Activated CD4-positive, alpha-beta memory T cell treated with anti-CD3 and anti-CD28 coated beads, Interleukin-2, amount 10 ng/mL, durations not matched to agents 7 days and 5 days (primary cell): ENCODE measurements at places on chromosomes 1 and 21. TPM values are rescaled to one million over a fixed set of nuclear protein-coding genes. Genes with fewer than 3 reads are reported as not detected.

Gene CNN3
- 1.6 TPM for total RNA-seq

Gene DENND2D
- 210 TPM for total RNA-seq

Gene MPZ
- 8.1 TPM for total RNA-seq

Gene LORICRIN
- not detected for total RNA-seq

Gene BCAR3
- 3.1 TPM for total RNA-seq

Gene WNT4
- total RNA-seq, result not detected

Gene AMY1C
- total RNA-seq, result not detected

Gene SLC22A15
- total RNA-seq, result 1.2 TPM

DNA sequence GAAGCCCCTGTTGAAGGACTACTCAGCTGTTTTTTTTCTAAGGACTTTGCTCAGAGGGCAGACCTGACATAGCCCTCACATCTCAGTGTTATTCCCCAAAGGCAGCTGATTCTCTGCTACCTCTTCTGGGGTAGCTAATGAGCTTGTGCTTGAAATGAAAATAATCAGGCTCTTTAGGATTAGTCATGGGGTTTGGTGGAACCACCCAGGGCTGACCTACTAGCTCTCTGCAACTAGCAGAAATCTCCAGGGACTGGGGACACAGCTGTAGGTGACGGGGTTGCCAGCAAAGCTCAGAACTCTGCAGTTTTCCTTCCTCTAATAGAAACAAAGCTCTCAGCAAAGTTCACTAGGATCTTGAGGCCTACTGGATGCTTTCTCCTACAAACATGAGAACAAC lies 106.4 kb upstream of the BCL9 start:
- no peak for DNase-seq

DNA sequence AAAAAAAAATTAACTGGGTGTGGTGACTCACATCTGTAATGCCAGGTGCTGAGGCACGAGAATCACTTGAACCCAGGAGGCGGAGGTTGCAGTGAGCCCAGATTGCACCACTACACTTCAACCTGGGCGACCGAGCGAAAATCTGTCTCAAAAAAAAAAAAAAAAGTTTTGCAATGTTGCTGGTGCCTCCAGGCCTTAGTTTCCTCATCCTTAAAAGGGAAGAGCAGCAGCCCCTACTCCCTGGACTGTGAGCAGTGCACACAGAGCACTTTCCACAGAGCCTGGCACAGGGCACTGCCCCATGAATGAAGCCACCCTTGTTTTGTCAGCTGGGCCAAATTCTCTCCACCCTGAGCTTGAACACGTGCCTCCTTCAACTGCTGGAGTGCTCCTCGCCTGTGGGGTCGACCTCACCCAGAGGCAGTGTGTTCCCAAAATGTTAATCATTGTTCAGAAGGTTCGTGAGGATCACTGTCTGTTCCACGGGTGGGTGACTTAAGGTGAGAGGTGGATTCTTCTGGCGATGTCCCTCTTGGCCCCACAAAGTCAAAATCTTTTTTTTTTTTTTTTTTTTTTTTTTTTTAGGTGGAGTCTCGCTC lies 152.1 kb upstream of the TMEM51 start:
- DNase-seq, result no peak

DNA sequence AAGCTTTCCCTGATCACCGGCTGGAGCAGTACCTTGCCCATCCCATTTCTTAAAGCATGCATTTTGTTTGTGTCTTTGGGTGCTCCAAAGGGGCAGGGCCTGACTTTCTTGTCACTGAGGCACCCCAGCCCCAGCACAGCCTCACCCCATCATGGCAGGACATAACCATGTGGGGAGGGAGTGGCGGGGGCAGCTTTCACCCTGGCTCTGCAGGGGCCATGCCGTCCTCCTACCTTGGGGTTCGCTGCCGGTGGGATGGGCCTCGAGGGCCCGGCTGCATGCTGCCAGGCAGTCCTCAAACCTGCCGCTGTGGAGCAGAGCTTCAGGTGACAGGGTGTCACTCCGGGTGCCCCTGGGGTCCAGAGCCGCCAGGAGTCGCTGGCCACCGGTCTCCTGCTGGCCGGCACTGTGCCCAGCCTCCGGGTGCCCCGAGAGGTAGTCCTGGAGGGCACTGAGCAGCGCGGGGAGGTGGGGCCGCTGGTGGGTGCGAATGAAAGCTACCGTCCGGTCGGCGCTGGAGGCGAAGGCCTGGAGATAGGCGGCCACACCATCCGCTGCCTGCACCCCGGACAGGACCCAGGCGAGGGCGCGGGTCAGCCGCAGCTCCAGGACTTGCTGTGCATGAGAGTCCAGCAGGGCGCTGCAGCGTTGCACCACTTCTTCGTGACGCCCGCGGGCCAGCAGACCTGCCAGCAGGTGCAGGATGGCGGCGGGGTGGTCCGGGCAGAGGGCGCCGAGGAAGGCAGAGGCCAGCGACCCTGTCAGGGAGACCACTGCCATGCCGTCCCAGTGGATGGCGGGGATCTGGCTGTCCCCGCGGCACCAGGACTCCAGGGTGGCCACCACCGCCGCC lies 1.5 kb downstream of the TTC34 start:
- no peak for DNase-seq

DNA sequence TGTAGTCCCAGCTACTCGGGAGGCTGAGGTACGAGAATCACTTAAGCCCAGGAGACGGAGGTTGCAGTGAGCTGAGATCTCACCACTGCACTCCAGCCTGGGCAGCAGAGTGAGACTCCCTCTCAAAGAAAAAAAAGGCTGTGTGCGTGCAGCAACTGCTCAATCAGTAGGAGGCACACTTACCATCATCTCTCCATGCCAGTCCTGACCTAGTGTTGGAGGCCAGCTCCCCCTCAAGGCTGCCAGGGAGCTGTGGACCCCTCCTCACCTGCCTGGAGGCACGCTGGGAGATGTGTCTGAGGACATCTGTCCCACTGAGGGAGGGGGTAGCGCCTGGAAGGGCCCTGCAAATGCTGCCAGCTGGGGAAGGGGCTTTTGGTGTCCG lies 11.9 kb downstream of the RPS6KA1 start:
- DNase-seq, result no peak

DNA sequence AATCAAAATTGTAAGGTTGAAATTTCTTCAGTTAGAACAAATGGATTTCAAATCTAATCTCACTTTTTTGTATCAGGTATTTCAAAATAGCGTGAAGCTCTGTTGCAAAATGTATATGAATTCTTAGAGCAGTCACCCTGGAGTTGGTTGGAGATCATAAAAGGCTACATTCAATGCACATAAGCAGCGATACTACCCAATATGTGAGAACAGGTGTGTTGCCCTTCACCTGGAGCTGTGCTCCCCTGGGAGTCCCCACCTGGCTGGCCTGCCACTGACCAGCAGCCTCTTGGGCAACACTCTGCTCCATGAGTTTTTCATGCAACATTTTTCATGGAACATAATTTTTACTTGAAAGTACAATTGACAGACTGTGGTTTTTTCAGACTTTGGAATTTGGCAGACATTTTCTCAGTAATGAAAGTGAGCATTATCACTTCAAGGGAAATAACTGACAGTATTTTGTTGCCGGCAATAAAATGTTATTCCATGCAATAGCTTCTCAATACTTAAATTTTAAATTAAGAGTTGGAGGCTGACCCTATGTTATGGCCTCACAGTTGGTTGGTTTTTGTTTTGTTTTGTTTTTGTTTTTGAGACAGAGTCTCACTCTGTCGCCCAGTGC lies 95.1 kb downstream of the ST3GAL3 start:
- DNase-seq, result no peak

GRCh38 chr1:185795181-185795580 lies 61.0 kb downstream of the HMCN1 start:
- no peak for DNase-seq

DNA sequence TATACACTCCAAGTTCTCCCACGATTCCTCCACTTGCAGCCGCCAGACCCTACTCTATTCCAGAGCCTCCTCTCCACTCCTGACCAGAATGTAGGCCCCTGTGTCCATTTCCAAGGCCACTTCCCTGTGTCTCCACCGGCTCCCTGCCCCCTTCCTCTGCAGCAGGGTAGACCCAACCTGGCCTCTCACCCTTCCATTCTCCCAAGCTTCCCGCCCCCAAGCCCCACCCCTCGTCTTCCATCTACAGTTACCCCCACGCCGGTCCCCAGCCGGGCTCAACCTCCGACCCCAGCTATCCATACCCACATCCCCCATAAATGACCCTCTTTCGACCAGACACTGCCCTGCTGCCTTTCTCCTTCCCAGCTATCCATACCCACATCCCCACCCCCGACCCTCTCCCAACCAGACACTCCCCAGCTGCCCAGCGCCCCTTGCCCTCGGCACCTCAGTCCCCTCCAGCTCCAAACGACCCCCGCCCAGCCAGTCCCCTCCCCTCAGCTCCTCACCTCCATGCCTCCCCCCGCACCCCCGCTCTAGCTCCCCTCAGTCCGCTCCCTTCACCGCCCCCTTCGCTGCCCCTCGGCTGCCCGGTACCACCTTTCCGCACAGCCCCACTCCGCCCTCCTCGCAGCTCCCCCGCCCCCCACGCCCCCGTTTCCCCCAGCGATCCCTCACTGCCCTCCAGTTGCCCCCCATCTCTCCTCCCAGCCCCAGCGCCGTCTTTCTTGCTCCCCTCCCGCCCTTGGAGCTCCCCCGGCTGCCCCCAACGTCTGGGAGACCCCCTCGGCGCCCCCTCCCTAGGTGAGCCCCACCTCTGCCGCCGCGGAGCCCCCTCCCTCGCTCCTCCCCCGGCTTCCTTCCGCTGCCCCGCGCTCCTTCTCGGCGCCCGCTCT lies 670 bp downstream of the RAB3B start:
- DNase-seq, result no peak

- no peak for DNase-seq
These were observed 59.5 kb upstream of the C1orf105 start for GRCh38 chr1:172360985-172361384.

DNA sequence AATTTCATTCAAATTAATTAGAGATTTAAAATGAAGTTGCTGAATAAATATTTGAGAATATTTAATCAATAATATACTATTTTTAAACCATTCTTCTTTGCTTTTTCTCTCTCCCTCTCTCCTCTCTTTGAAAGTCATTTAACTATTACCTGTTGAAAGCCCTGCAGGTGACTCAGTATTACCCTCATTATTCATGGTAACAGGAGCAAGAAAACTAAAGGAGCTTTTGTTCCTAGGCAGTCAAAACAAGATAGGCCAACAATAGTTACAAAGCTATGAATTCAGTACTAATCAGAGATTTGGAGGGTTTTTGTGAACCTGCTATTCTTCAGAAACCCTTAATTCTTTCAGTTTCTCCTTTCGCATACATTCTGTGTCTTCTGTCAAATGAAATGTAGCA lies 721.3 kb upstream of the NCAM2 start:
- DNase-seq, result no peak

GRCh38 chr1:169003864-169004516 lies 102.5 kb upstream of the ATP1B1 start:
- no peak for DNase-seq

- DNase-seq, result no peak
These were observed 19.9 kb downstream of the ABCA4 start for GRCh38 chr1:94100785-94101612.

DNA sequence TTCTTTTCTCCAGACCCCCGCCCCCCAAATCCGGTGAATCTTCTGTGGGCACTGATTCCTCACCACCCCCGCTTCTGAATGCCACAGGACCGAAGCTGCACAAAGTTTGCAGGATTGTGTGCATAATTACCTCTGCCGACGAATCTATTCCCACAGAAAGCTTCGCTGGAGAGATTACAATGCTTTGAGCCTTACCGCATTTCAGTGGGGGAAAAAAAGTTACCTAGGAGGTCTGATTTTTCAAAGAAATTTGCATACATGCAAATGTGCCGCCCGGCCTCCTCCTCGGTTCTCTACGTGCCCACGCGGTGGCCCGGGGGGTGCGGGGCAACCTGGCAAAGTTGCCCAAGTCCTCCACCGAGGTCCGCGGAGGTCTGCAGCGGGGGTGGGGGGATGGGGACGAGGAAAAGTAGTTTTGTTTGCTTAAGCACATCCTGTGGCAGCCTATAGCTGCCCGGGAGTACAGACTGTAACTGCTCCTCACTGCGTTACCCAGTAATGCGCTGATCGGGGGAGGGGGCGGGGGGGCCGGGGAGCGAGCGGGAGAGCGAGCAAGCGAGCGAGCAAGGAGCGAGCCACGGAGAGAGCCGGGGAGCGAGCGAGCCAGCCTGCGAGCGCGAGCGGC lies 563 bp upstream of the NFIA start:
- peak; percentile 37 for DNase-seq

DNA sequence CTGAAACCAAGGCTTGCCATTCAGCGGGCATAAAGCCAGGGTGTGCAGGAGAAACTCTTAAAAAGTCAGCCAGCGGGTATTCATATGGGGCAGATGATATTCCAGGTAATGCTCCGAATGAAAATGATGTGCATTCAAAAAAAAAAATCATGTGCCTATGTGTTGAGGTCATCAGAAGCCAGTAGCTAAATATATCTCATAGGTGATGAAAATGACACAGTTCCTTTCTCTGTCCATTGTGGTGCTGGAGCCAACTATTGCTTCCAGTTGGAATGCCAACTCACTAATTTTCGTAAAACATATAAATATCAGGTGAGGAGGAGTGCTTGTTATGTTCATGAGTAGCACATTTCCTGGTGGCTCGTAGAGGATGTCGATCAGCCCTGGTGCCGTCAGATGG lies 23.2 kb downstream of the AJAP1 start:
- DNase-seq, result no peak

GRCh38 chr1:19489996-19490395 lies 4.7 kb upstream of the CAPZB start:
- DNase-seq, result no peak

DNA sequence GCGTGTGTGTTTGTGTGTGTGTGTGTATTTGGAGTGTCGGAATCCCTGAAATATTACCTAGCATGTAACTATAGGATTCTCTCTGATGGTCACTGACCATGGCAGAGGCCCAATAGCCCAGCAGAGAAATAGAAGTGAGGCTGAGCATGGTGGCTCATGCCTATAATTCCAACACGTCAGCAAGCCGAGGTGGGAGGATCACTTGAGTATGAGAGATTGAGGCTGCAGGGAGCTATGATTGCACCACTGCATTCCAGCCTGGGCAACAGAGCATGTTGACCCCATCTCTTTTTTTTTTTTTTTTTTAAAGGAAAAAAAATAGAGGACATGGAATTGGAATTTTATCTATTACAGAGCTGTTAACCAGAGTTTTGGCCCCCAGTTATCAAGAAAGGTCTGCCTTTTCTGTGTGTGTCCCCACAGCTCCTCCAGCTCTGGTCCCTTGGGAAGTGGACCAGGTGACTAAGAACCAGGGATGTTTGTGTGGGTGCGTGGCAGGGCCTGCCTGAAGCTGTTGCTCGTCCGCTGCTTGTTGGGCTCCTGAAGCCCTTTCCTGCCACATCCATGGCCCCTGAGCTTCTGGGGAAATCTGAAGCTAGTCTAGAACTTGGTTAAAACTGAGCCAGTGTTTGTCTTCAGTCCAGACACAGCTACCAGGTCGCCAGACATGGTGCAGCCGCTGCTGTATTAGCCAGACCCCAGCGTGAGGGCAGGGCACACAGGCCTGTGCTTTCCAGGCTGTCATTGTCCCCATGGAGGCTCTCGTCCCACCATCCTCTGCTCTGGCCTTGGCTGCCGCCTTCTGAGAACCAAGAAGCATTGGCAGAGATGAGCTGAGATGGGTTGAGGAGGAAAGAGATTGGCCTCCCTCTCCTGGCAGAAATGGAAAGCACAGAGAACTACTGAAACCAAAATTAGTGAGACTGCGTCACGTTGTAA lies 25.5 kb downstream of the CAPN9 start:
- DNase-seq, result no peak

GRCh38 chr1:18724801-18725200 lies 94.2 kb downstream of the PAX7 start:
- no peak for DNase-seq
